ENCODE measurements at places on chromosomes 5 and 9.

GRCh38 chr9:7147121-7148090, 389.6 kb downstream of the KDM4C start:
- no peak for DNase-seq

DNA sequence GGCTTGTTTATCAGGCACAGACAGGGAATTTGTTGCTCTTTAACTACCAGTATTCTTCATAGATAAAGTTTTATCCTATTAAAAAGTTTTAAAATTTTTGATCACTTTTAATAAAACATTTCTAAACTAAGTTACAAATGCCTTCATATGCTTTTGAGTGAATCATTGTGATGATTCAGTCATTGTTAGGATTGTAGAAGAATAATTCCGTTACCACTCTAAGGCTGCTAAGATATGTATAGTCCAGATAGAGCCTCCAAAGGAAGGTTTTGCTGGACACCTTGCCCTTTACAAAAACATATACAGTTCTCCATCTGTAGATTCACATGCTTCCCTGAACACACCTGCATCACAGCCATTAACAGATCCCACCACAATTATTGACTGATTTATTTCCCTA, 233.7 kb downstream of the SPOCK1 start:
- no peak for DNase-seq

DNA sequence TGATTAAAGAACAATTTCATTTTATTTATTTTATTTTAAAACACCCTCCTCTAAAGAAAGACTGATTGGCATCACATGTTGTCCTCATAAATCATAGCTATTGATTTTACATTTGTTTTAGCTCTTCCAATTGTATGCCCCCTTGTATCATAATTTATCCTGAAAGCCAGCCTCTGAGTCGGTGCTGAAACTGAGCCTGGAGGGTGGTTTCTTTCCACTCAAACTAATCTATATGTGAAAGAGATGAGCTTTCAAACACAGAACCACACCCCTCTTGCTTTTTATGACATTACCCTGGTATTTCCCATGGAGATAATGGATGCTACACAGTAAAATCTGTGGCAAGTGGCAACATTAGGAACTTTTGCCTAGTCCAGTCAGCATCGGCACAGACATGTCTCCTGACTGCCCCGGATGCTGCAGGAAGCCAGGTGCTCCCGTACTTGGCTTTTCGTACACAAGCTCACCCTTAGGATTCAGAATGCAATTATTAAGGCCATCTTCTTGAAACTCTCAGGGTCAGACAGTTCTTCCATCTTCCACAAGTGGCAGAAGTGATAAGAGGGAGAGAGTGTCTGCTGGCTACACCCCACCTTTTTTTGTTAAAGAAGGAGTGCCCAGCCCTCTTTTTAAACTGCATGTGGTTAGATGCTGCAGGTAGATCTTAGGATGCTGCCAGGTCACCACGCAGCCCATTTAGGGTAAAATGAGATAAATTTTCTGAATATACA, 91.1 kb downstream of the SNCAIP start:
- DNase-seq = no peak

GRCh38 chr9:36486933-36487481, 85.7 kb upstream of the MELK start:
- no peak for DNase-seq

DNA sequence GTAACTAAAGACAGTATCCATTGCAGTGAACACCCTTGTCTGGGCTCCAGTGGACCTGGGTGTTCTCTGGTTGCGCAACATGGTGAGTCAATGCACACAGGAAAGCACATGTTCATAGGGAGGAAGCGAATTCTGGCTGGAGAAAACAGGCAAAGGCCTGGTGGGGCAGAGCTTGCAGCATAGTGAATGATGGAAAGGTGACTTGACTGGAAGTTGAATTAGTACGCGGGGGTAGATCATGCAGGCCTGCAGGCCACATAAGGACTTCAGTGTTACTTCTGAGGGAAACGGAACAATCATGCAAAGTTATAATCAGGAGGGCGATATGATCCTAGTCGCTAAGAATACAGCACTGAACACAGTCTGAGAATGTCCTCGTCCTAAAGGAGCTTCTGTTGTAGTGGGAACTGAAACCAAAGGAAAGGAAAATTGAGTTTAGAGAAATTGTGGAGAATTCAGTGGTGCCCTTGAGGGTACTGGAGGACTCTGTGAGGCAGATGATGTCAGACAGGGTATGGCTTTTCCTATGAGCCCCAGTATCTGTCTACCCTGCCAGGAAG, 71.9 kb upstream of the RANBP3L start:
- DNase-seq = no peak

GRCh38 chr9:27353474-27354229, 56.7 kb upstream of the EQTN start:
- no peak for DNase-seq
